ENCODE measurements at places on chromosomes 11 and 22.
A peak's percentile ranks its signal among the peaks of the same experiment; 100 is the strongest.

DNA sequence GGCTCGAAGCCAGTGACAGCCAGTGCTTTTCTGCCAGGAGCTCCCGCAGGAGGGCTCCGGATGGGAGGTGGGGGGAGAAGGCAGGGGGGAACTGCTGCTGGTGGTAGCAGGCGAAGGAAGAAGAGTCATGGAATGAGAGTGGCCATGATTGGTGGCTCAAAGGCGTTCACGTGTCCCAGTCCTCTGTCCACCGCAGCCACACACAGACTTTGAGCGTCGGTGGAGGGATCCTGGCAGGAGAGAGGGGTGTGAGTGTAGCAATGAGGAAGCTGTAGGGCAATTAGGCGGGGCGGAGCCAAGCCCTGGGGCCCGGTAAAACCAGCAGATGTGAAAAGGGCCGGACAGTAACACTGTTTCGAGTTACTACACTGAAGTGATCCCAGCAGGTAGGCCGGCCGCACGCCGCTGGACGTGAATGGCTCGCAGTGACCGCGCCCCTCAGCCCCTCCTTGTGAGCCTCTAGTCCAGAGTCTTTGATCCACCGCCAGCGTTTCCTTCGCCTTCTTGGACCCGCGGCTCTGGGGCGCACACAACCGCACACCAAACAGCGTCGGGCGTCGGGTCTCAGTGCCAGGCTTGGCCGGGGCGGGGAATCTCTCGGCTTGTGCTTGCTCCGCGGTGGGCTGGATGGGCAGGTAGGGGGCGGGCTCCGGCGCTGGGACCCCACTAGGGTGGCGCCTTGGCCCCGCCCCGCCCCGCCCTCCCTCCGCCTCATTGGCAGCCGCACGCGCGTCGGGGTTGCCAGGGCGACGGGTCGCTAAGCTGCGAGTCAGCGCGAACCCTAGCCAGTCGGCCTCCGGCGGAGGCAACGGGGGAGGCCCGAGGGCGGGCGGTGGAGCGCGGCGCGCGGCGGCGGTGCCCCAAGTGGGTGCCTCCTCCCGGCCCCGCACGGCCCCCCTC, at the start of gene LRRC10B:
TSS of gene LRRC10B (plus strand) at position 788 of the 900 bp plus-strand sequence. CDS start 250 bp downstream, outside the sequence.
- DNase-seq, result no peak

DNA sequence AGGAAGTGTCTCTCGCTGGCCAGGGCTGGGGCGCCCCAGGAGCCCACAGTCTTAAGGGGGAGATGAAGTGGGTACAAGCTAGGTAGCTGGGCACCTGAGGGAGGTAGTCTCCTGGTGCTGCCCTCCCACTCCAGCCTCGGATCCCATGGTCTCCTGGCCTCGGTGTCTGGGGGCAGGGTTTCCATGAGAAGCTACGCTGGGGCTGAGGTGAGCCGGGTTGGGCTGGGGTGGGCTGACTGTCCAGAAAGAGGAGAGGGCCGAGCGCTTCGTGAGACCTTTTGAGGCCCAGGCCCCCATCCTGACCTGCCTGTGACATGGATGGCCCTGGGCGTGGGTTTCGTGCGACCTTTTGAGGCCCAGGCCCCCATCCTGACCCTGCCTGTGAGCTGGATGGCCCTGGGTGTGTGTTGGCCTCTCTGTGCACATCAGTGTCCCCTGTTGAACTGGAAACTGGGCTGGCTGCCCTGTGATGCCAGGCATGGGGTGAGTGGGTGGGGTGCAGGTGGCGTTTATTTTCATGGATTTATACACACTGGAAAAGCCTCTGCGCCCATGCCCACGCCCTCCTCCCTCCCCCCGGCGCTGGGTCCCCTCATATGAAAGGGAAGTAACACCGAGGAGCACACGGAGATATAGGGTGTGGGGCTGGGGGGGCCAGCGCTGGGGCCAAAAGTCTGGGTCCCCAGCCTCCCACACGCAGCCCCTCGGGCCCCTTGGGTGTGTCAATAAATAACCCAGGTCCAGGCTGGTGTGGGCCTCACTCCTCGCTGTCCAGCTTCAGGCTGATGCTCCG, 8.6 kb downstream of the AIP start:
- DNase-seq, result no peak

GRCh38 chr11:45851228-45851627, 4.0 kb downstream of the CRY2 start:
- no peak for DNase-seq

DNA sequence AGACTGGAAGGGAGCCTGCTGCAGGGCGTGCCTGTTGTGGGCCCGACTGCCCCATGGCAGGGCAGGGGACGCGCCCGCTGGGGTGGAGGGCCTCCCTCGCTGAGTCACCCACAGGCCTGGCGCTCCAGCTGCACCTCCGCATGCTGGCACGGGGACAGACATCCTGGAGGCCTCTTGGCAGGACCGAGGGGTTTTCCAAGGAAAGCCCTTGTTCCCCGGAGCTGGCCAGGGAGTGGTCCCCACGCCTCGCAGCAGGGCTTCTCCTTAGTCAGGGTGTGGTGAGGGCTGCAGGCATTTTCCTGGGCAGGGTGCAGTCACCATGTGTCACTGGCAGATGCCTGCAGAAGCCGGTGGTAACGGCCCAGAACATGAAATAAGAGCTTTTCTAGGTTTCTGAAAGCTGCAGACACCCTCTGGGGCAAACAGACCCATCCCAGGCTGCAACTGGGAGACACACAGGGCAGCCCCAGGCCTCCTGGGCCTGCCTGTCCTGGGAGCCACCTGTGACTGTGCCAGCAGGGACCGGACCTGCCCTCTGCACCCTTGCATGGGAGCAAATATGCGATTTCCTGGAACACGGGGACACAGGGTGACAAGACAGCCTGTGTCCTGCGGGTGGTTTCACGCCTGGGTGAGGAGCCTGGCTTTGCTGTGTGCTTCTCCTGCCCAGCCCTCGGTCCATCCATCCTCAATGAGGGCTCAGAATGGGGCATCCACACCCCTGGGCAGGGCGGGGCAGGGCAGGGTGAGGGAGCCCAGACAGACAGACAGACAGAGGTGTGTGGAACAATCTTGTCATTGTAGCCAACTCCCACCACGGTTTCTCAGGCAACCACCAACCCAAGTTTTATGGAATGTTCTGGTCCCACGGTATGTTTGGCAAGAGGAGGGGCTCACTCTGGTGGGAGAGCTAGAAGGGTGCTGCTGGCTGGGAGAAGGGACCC, 43.2 kb upstream of the FADD start:
- DNase-seq, result peak; percentile 73

DNA sequence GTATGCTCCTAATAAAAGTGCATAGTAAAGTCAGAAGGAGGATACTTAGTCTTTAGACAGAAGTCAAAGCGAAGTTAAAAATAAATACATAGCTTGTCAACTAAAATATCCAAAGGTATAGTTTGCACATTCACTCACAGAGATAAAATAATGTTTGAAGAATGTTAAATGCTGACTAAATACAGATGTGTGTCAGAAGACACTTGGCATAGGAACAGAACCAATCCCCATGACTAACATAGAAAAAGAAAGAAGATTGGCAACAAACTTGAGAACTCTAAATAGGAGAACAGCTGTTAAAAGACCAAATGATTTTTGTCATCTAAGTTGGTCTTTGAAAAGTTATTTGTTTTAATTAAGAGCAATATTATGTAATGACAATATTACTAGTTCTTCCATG, 1172.1 kb upstream of the RAG2 start:
- DNase-seq, result no peak

GRCh38 chr11:130437848-130438247, 9.4 kb upstream of the ADAMTS8 start:
- DNase-seq, result no peak

DNA sequence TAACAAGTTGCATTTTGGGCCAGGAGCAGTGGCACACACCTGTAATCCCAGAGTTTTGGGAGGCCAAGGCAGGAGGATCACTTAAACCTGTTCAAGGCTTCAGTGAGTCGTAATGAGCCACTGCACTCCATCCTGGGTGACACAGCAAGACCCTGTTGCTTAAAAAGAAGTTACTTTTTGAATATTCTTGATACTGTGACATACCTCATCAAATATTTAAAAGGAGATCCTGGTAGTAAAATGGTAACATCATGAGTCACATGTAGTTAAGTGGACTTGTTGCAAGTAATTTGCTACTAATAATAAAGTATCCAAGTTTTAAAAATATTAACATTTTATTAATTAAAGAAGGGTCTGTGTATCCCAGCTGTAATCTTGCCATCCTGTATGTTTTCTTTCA, 18.3 kb downstream of the HMGXB4 start:
- DNase-seq, result peak; percentile 22

GRCh38 chr22:50107529-50107928, 17.7 kb downstream of the MOV10L1 start:
- no peak for DNase-seq

DNA sequence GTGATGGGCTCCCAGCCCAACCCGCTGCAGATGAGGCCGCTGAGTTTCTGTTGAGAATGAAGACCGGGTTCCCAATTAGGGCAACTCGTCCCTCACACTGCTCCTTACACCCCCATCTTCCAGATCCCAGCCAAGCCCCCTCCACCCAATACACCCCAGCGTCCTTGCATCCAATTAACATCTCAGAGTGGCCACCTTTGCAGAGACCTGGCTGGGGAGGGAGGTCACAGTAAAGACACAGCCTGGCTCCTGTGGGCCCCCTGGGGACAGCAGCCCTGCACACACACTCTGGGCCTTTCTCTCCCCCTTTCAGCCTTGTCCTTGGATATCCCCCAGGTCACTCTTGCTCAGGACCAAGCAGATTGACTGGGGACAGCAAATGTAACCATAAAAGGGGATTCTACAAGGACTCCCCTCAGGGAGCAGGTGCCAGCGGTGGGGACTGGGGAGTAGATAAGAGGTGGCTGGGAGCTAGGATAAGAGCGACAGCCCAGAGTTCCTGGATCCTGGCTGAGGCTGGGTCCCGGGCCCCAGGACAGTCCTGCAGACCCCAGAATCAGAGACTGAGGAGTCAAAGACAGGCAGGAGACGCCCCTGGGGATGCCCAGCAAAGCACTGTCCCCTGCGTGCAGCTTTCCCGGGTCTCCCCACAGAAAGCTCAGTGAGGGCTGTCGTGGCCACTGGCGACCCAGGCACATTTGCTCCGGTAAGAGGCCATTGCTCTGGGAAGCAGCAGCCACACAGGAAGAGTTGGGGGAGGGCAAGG, 8.4 kb downstream of the APOBEC3A start:
- DNase-seq, result no peak

GRCh38 chr11:73753938-73754337, 6.9 kb downstream of the RAB6A start:
- no peak for DNase-seq

DNA sequence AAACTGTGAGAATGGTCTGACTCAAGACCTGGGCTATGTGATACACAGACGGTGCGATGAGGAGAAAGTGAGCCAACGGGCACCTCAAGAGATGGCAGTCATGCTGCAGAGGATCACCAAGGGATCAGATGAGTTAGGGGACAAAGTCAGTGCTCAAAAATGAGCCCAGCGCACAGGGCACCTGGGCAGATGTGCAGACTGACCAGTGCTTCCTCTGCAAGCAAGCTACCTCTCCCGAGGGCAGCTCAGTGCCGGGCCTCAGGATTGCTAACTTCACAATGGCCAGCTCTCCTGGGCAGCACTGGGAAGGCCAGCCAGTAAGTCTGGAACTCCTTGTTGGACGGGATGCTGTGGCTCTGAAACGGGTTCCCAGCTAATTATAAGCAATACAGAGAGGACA, 15.3 kb downstream of the HDHD5 start:
- DNase-seq, result no peak

GRCh38 chr11:44564670-44565210, 723 bp upstream of the CD82 start:
- peak; percentile 79 for DNase-seq

- no peak for DNase-seq
These were observed 20.1 kb downstream of the DGCR6L start for GRCh38 chr22:20299746-20300136.

DNA sequence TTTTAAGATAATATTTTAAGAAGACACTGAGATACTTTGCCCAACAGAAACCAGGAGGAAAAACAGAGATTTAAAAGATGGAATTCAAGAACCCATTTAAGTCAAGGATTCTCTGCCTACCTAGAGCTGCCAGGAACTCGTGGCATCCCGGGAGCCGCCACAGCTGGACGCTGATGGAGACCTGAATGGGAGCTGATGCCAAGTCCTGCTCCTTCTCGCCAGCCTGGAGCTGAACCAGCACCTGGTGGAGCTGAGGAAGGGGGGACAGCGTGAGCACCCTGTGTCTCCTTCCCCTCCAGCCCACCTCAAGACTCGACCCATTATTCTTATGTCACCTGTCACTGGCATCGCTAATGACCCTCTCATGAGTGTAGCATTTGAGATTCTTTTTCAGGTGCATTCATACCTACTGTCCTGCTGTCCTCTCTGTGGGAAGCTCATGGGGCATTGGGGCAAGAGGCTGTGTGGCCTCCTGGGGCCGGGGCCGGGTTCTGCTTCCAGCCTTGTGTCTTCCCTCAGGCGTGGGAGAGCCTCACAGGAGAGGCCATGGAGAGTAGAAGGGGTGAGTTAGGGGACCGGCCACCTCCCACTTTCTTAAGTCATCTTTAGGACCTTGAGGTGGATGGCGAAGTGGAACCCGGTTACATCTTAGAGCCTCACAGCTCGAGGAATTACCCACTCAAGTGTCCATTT, 70.8 kb upstream of the PITPNB start:
- DNase-seq, result no peak

GRCh38 chr11:83801799-83802198, 515.6 kb upstream of the CCDC90B start:
- no peak for DNase-seq

DNA sequence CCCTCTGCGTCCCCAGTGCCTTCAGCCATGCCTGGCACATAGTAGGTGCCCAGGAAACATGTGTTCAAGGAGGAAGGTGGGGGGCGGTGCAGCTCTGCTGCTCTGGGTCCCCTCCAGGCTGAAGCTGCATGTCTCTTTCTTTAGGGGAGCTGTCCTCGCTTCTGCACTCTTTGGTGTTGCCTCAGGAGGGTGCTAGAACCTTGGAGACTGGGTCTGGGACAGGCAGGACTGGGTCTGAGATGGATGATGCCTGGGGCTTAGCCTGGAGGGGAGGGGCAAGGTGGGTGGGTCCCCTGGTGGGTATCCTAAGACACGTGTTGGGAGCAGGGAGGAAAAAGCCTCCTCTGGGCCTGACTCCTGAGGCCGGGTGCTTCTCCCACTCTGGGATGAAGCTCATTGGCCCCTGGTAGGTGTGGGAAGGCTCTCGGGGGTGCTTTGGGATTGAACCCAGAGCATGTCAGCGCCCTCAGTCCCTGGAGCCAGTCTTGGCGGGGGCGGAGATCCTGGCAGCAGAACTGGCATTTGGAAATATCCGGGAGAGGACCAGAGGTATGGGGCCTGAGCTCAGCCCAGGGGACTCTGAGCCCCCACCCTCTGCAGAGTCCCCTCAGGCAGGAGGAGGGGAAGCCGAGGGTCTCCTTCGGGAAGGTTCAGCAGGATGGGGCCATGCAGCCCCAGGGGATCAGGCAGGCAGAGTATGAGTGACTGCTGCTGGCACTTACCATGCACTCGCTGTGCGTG, 6.7 kb upstream of the GSTP1 start:
- no peak for DNase-seq

- peak; percentile 72 for DNase-seq
These were observed 35.9 kb upstream of the PRDM11 start for GRCh38 chr11:45110562-45110961.

- no peak for DNase-seq
These were observed 1147.8 kb downstream of the JRKL start for GRCh38 chr11:97537407-97538150.

DNA sequence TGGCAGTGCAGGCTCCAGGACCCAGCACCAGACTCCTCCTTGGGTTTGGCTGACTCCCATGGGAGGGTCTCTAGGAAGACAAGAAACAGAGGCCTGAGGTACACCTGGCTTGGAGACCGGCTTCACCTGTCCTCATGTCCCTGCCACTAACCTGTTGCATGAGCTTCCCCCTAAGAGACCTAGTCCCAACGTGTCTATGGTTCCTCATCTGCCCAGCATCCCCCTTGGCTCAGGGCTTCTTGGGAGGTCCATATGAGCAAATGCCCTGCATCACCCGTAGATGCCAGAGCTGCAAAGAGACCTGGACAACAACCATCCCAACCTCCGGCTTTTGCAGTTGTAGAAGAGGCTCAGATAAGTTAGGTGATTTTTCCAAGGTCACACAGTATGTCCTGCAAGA, 123.5 kb downstream of the BUD13 start:
- no peak for DNase-seq

Measured in fibroblast of skin of scalp (primary cell).